ENCODE measurements at places on chromosomes 5 and 9.

- DNase-seq: peak; percentile 97
Measured at GRCh38 chr5:65062469-65063083, 293.8 kb downstream of the CWC27 start.

GRCh38 chr5:95554331-95554646 lies 488 bp downstream of the SKIC3 start:
- DNase-seq: no peak

DNA sequence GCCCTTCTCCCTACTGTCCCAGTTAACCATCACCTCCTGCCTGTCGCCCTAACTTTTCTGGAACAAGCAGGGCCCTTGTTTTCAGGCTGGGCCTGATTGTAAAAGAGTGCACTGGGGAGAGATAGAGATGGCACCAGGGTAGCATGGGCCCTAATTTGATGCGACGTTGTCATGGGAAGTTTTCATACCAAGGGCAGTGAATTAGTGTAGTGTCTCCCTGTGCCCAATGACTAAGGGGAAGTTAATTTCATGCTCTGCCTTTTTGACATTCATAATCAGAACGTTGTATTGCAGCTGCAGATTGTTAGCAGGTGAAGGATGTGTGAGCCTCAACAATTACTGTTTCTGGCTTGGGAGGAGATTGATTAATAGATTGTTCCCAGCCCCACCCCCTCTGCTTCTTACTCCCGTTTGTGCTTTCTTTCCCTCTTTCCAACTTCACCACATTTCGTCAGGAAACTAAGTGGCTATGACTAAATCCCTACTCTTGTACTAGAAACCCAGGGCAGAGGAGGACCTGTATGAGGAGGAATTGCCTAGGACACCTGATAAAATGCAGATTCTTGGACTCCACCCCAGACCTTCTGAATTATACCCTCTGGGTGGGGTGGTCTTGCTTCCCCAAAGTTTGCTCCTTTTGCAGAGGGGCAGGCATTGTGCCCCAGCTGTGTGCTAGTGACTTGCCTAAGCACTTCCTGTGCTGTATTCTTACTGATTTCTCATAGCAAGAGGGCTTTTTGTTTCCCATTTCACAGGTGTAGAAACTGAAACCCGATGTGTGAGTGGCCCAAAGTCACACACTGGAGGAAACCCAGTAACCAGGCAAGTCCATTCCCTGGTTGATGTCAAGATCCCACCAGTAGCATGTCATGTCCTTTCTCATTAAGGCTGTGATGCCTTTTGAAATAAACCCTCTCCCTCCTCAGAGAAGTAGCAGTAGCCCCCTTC lies 56.3 kb downstream of the DAB2IP start:
- no peak for DNase-seq

GRCh38 chr5:146906803-146907202 lies 28.2 kb upstream of the PPP2R2B start:
- DNase-seq: no peak

DNA sequence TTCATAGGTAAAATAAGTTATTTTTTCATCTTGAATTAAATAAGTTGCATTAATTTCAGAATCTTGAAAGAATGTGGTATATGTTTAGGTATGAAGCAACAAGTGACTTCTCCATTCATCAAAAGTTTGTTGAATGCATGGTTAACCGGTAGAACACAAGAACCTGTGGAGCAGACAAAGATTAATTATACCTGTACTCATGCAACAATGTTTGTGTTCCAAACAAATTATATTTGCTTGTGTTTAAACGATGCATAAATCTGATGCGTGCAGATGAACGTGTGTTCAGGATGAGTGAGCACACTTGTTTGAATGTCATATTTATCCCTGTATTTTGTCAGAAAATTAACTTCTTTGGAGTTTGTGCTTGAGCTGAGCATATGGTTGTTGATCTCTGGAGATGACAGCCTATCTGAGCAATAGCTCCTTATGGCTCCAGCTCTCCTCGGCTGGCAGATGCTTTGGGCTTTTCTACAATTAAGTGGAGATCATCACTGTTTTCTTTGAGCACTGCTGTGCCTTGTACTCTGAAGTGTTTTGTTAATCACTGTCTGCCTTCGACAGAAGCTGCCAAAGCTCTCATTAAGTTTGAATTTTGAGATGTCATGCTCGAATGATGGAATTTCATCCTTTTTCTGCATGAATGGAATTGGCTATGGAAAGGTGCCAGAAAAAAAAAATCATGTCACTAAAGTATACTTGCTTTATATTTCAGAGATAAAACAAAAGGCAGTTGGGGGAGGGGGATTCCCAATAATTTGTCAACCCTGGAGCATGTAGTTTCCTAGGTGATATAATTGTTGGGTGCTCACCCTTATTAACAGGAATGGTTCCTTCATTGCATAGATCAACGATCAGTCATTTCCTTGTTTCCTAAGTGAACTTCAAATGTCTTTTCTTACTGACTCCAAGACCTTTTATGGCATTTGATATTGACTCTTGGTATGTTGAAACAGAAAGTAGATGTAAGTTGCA lies 502.5 kb upstream of the ARRDC3 start:
- DNase-seq: peak; percentile 12

- no peak for DNase-seq
Measured at GRCh38 chr9:1048811-1049210, 1.3 kb upstream of the DMRT2 start.

GRCh38 chr5:115098041-115098702 lies 71.5 kb downstream of the TRIM36 start:
- DNase-seq: peak; percentile 47

- peak; percentile 3 for DNase-seq
Measured at GRCh38 chr9:5263351-5264218, 32.4 kb downstream of the INSL4 start.

- peak; percentile 59 for DNase-seq
Measured at GRCh38 chr5:148998174-148998797, 64.6 kb downstream of the SH3TC2 start.

GRCh38 chr5:113166852-113167366 lies 190.3 kb downstream of the DCP2 start:
- DNase-seq: peak; percentile 89

Measured in fibroblast of skin of abdomen (primary cell).